Sigmoid colon (tissue), 7 donors: ENCODE measurements at places on chromosomes 2 and 18. TPM values are rescaled to one million over a fixed set of nuclear protein-coding genes. Genes with fewer than 3 reads are reported as not detected.

The KATNAL2 gene
- 2.5 TPM for polyA plus RNA-seq

The GCKR gene
- polyA plus RNA-seq: 0.32 TPM

The CHST10 gene
- polyA plus RNA-seq: 2.2 TPM

The RMDN2 gene
- polyA plus RNA-seq: 4.2 TPM

GRCh38 chr2:120348134-120348736 is 2.3 kb downstream of the INHBB start:
- H3K36me3 ChIP-seq: no peaks in the 10 kb centered on the region
- no peak overlapping the region for H3K4me3 ChIP-seq

DNA sequence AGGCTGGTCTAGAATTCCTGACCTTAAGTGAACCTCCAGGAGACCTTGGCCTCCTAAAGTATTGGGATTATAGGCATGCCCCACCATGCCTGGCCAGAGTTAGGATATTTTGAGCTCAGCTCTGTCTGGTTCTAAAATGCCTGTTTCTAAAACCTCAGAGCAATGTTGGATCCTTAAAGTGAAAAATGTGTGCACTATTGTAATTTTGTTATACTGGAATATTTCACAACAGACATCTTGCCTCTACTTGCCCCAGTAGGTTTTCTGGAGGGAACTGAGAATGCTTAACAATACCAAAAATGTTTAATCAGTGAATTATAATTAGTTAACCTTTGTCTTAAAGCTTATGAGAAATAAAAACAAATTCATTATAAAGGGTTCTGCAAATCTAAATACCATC is 144.6 kb upstream of the CCDC195 start:
- no peaks in the 10 kb centered on the region for H3K4me1 ChIP-seq
- no peak overlapping the region for H3K27ac ChIP-seq
- no peaks in the 10 kb centered on the region for H3K27me3 ChIP-seq
- H3K36me3 ChIP-seq: no peaks in the 10 kb centered on the region
- H3K4me3 ChIP-seq: no peak overlapping the region
